ENCODE measurements at places on chromosomes 16 and 17.

DNA sequence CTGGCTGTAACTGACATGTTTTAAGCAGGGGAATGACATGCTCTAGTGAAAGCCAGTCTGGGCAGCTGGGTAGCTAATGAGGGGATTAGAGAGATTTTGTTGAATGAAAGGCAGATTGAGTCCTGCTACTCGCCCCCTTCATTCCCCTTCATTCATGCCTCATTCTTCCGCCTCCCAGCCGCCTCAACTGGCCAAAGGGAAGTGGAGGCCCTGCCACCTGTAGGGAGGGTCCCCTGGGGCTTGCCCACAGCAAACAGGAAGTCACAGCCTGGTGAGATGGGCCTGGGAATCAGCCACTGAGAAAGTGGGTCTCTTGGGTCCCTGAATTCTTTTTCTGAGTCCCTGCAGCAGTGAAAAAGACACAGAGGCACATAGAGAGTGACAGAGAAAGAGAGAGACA, 1.1 kb upstream of the CD19 start:
- DNase-seq: no peak

DNA sequence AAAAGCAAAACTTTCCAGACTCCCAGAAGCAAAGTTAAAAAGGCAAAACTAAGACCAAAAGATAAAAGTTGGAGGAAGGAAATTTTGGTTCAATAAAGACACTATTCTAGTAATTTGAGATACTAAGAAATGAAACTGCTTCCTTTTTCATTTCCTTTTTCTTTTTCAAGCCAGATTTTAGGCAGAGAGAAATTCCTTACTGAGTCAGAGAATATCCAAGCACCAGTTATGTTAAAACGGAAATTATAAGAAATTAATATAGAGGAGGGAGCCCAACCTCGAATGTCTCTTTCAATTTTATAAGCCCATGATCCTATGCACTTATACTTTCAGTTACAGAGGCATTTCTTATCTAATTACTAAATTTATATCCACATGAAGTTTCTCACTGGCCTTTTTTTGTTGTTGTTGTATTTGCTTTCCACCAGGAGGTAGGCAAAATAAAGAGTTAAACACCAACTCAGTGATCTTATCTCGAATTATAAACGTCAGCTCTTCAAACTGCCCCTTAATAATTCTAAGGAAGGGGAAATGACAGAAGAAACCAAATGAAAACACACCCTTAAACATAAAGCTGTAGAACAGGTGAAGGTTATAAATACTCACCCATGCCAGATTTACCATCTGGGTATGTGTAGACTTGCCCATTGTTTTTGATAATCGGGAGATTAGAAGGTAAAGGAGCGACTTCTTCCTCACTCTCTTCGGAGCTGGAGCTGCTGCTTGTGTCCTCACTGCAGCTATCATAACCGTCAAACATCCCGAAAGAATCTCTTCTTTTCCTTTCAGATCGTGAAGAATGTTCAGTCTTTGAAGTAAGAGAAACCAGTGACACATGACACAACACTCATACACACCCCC, 35.2 kb downstream of the MBTD1 start:
- DNase-seq: no peak

DNA sequence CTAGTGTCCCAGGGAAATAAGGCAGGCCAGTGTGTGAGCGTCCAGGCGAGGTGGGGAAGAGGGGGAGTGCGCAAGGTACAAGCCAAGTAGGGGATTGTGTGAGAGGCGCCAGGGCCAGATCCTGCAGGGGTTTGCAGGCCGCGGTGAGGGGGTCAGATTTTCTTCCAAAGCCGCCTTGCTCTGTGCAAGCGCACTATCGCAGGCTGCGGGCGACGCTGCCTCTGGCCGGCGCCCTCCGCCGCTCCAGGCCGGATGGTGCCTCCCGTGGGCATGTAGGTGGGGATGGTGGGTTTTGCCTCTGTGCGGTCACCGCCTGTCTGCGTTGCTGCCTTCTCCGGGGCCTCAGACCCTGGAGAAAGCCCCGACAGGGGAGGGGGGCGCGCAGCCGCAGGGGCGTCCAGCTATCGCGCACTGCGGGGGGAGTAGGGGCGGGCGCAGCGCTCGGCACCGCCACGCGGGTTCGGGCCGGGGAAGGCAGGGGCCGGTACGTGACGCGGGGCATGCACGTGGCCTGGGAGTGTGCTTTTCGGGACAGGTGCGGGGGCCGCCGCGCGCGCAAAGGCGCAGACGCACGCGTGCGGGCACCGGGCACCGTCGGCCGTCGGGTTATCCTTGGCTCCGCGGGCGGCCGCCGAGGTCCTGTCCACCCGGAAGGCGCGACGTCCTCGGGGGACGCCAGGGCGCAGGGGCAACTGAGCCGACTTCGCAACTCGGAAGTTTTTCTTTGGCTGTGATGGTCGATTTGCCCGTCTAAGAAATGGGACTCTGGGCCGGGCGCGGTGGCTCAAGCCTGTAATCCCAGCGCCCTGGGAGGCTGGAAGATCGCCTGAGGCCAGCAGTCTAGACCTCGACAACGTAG, 1.1 kb upstream of the HAPSTR1 start:
- no peak for DNase-seq

- DNase-seq: no peak
These were observed 7.2 kb upstream of the G6PC1 start for GRCh38 chr17:42893359-42893758.

DNA sequence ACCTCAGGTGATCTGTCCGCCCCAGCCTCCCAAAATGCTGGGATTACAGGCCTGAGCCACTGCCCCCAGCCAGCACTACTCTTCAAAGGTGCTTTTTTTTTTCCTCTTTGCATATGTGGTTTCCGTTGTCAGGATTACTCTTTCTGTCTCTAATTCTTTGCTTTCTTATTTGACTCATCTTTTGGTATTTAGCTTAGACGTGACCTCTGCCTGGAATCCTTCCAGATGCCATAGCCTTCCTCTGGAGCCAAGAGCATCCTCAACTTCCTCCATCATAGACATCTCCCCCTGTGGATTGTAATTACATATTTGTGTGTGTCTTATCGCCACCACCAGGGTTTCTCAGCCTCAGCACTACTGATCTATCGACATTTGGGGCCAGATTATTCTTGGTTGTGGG, 84.4 kb upstream of the XYLT1 start:
- DNase-seq: peak; percentile 83
